Foreskin keratinocyte (primary cell): ENCODE measurements at places on chromosomes 7 and 10.

- no peak for DNase-seq
Measured at GRCh38 chr10:31706464-31707092, 222.1 kb downstream of the ARHGAP12 start.

- DNase-seq = no peak
Measured at GRCh38 chr10:78952030-78952429, 116.7 kb upstream of the ZMIZ1 start.

- DNase-seq = no peak
Measured at GRCh38 chr10:132681858-132682755, 103.8 kb downstream of the NKX6-2 start.

DNA sequence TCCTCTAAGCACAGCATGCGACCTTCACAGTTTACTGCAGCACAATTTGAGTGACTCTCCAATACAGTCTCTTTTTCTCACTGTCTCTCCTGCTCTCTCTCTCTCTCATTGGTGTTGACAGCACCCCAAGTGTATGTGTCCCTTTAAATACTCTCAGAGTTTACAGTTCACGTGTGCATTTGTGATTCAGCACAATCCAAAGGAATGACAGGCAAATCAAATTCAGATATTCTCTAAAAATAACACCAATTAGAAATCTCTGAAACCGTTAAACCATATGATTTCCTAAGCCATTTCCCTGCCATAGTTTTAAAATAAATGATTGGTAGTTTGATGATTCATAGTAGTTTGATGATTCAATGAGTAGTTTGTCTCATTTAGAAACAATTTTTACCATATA is 104.0 kb upstream of the GAD2 start:
- DNase-seq = no peak

- no peak for DNase-seq
Measured at GRCh38 chr10:21475393-21475792, 50.1 kb downstream of the SKIDA1 start.

- no peak for DNase-seq
Measured at GRCh38 chr10:28769091-28769604, 91.8 kb downstream of the BAMBI start.

DNA sequence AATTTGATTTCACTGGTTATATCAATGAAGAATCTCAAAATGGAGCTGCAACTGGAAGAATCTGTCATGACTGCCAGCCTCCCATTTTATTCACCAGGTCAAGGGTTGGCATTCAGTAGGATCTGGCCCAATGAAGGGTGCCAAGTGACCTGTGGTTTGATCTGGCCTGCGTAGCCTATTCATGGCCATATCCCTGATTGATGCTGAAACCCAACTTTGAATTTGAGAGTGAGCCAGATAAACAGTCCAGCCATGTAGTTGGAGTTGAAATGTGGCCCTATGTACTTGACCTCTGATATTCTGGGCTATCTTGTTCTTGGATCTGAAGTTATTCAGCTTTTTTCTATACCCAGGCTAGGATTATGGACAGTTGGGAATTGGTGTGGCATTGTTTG is 1.5 kb downstream of the MKLN1 start:
- peak; percentile 18 for DNase-seq

- DNase-seq = no peak
Measured at GRCh38 chr10:13950543-13950939, 363.8 kb downstream of the PRPF18 start.

- DNase-seq = no peak
Measured at GRCh38 chr7:129950933-129951225, 1.9 kb downstream of the UBE2H start.
